ENCODE measurements at places on chromosomes 7 and 10. TPM values are rescaled to one million over a fixed set of nuclear protein-coding genes. Genes with fewer than 3 reads are reported as not detected.

The DNAJC12 gene
- total RNA-seq = 8.8 TPM

The PTF1A gene
- not detected for total RNA-seq

The NRG3 gene
- 1.0 TPM for total RNA-seq

The CTAGE8 gene
- total RNA-seq = not detected

The NUTM2E gene
- 0.48 TPM for total RNA-seq

DNA sequence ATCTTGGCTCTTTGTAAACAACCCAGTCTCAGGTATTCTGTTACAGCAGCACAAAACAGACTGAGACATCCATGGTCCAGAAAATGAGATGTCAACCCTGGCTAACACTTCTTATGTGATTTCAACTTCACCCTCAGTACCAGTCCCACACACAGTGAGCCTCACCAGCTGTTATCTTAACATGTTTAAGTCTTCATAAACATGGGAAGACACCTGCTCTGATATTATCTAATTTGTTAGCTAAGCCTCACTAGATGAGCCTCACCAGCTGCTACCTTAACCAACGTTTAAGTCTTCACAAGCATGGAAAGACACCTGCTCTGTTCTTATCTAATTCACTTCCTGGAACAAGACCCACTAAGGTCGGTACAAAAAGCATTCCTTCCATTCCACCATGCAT lies 130.8 kb downstream of the CALN1 start:
- no peak for DNase-seq

DNA sequence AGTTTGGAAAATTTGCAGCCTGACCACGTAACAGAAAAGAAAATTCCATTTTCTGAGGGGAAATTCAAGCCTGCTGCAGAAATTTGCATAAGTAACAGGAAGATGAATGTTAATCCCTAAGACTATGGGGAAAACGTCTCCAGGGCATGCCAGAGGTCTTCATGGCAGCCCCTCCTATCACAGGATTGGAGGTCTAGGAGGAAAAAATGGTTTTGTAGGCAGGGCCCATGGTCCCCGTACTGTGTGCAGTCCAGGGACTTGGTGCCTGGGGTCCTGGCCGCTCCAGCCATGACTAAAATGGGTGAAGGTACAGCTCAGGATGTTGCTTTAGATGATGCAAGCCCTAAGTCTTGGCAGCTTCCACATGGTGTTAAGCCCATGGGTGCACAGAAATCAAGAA lies 437.3 kb upstream of the SEMA3A start:
- DNase-seq = no peak

- no peak for DNase-seq
Observed at GRCh38 chr10:119319920-119320258, 112.5 kb downstream of the GRK5 start.

- no peak for DNase-seq
Observed at GRCh38 chr10:44854693-44855350, 56.3 kb upstream of the TMEM72 start.

DNA sequence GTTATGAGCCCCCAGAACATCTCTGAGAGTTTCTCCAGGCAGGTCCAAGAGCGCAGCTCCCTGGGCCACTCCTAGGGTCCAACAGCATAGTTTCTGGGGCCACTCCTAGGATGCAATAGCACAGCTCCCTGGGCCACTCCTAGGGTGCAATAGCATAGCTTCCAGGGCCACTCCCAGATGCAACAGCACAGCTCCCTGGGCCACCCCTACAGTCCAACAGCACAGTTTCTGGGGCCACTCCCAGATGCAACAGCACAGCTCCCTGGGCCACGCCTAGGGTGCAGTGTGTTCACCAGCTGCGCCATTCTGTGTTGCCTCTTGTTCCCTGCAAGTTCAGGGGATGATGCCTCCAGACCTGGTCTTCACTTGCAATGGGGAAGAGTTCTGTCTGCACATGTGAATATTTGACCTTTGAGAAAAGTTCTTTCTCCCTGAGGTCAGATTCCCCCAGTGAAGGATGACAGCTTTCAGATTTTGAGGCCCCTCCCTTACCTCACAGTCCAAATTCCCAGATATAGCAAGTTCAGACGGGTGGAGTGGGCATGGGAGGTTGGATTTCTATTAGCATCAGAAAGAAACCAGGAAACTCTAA lies 43.0 kb upstream of the LEP start:
- DNase-seq = no peak

DNA sequence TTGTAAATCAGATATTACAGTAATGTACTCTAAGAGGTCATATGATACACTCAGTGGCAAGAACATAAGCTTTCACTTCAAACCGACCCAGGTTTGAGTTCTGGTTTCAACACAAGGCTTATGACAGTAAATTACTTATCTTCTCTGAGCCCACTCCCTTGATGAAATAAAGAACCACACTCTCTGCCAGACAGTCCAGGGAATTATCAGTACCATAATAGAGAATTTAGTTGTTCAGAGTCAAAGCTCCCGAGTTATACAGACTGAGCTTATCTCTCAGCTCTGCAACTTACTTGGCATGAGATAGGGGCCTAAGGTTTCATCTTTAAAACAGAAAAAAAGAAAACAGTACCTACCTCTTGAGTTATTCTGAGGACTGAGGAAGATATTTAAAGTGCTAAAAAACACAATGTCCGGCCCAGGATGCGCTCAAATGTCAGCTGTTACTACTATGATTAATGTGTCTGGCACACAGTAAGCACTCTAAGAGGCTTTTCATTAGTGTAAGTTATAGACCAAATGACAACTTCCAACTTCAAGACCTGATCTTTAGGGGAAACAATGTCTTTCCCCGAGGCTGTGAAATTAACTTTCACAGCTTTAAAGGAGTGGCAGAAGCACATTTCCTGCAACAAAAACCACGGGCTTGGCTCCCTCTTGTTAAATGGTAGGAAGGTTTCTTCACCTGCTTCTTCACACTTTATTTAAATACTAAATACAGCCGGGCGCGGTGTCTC lies 38.1 kb downstream of the UBE2H start:
- DNase-seq = no peak

Measured in uterus (tissue), 4 donors.